ENCODE measurements at places on chromosomes 12 and 14. TPM values are rescaled to one million over a fixed set of nuclear protein-coding genes. Genes with fewer than 3 reads are reported as not detected.

DNA sequence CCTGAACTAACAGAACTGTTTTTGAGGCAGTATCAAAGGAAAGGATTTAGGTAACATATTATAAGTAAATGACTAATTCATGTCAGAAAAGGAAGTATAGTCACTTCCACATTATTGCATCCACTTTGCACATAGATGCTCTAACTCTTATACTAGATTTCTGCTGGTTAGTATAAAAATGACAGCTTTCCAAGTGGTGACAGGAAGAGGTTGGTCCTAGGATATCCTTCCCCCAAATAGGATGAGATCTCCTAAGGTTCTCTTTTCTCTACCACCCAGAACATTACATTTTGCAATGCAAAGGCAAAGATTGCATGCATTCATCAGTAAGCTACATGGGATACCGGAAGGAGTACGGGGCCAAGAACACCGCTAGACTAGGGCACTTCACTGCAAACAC, 15.2 kb downstream of the DAD1 start:
- H3K27me3 ChIP-seq = no peaks in the 10 kb centered on the region
- no peaks in the 10 kb centered on the region for H3K4me1 ChIP-seq
- no peak overlapping the region for H3K4me3 ChIP-seq
- H3K27ac ChIP-seq = no peak overlapping the region
- peaks cover 54% of the 10 kb centered on the region for H3K36me3 ChIP-seq

- no peaks in the 10 kb centered on the region for H3K36me3 ChIP-seq
- no peaks in the 10 kb centered on the region for H3K4me1 ChIP-seq
- no peak for DNase-seq
- no peaks in the 10 kb centered on the region for H3K27me3 ChIP-seq
- H3K4me3 ChIP-seq = no peak overlapping the region
These were observed 2.5 kb upstream of the ALDH2 start for GRCh38 chr12:111764120-111764821.

DNA sequence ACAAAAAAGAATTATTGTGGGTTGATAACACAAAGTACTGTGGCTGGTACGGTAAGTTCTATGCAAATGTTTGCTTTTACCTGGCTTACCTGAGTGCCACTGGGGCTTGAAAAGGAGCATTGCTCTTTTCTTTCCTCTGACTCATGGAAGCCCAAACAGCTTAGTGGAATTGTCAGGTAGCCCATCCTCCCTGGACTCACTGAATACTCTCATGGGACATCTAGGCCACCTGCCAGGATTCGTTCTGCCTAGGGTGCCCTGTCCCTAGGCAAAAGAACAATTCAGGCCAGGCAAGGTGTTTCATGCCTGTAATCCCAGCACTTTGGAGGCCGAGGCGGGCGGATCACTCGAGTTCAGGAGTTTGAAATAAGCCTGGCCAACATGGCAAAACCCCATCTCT, 22.5 kb upstream of the YAF2 start:
- DNase-seq = no peak
- H3K27me3 ChIP-seq = no peaks in the 10 kb centered on the region
- H3K4me1 ChIP-seq = no peaks in the 10 kb centered on the region
- H3K36me3 ChIP-seq = no peaks in the 10 kb centered on the region
- no peak overlapping the region for H3K4me3 ChIP-seq

Gene MYH6
- polyA plus RNA-seq = not detected

Gene C12orf50
- 0.10 TPM for polyA plus RNA-seq
